ENCODE measurements at places on chromosomes 11 and 22.

DNA sequence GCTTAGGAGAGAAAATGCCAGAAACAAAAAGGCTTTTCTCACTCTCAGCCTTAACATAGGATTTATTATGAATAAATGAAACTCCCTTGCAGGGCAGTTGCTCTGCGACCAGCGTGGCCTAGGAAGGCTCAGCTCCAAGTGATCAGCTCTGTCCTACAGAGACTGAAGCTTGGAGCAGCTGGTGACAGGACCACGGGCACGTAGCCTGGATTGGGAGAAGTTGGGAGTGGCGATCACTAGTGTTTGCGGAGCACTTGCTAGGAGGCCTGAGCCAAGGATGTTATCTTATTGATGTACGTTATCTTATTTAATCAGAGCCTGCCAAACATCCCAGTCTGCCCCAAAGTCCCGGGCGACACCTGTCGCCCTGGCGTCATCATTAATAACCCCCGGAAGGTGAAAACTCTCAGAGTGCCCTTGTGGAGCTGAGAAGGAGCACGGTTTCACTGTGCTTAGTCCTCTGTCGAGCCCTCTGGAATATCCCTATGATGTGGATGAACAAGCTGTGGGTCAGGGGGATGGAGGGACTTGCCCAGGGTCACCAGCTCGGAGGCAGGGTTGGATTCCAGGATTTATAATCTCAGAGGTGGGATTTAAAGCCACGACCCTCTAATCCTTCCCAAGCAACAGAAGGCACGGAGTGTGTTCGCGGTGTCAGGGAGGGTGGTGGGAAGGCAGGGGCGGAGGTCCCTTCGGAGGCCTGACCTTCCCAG lies 40.8 kb upstream of the SMIM38 start:
- DNase-seq: no peak

GRCh38 chr11:74284466-74284865 lies 27.0 kb downstream of the P4HA3 start:
- peak; percentile 62 for DNase-seq

GRCh38 chr11:90355200-90355599 lies 132.4 kb upstream of the CHORDC1 start:
- DNase-seq: no peak

DNA sequence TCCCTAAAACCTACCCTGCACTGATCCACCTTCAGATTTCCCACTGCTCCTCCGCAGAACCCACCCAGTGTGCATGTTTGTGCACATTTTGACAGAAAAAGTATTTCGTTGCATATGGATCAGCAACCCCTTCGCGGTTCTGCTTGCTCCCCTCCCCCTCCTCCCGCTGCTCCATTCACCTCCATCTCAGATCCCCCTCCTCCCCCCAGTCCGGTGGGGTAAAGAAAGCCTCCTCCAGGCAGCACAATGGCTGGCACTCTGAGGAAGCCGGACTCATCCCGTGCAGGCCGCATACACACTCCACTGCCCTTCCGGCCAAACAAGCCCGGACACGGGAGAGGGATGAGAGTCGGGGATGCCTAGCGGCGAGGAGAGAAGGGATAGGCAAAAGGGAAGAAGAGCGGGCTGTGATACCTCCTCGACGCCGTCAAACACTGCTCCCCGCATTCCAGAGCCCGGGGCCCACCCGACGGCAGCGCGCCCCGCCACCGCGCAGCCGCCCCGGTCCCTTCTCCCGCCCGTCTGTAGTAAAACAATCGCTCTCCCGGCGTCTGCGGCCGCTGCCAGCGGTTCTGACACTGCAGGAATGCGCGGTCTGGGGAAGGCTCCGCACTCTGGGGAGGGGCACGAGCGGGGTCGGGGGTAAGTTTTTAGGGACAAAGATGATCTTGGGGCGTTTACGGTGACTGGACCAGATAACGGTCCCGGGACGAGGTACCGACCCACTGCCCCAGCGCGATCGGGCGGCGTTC lies 915 bp downstream of the FEZ1 start:
- DNase-seq: peak; percentile 38

DNA sequence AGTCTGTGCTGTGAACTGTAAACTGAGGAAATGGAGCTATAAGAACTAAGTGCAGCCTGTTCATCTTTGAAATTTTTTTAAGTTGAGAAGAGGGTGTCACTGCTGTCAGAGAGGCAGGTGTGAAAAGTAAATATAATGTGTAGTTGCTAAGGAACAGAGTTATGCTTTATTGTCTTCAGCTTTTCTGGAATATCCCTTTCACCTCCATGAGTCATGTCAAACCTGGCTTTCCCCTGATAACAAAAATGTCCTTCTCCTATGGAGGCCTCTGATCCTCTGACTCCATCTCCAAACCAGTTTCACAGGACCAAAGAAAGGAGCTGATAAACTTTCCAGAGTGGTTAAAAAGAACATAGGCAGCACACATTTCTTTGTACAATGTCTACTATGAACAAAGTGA lies 12.8 kb upstream of the MUC15 start:
- DNase-seq: no peak

- DNase-seq: peak; percentile 80
Measured at GRCh38 chr22:50250555-50251476, at the start of gene HDAC10. HDAC10 (minus strand) TSS chr22:50251265; CDS start chr22:50251032, 233 bp downstream.

GRCh38 chr11:44366741-44367140 lies 56.8 kb upstream of the ALX4 start:
- no peak for DNase-seq

DNA sequence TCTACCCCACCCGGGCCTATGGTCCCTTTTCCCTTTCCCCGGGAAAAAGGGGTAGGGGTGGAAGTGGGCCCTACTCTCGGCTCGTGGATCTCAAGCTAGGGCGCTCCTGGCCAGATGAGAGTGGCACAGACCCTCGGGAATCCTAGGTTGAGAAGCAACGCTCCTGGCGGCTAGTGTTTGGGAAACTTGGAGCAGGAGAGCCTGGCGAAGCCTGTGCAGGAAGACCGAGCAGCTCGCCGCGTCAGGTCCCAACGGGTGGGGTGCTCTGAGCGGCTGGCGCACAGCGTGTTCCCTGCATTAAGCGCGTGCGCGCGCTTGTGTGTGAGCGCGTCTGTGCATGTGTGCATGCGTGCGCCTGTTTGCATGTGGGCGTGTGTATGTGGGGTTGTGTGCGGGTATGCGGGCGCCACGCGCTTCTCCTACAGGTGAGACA lies 7.1 kb upstream of the FLI1 start:
- DNase-seq: peak; percentile 48

DNA sequence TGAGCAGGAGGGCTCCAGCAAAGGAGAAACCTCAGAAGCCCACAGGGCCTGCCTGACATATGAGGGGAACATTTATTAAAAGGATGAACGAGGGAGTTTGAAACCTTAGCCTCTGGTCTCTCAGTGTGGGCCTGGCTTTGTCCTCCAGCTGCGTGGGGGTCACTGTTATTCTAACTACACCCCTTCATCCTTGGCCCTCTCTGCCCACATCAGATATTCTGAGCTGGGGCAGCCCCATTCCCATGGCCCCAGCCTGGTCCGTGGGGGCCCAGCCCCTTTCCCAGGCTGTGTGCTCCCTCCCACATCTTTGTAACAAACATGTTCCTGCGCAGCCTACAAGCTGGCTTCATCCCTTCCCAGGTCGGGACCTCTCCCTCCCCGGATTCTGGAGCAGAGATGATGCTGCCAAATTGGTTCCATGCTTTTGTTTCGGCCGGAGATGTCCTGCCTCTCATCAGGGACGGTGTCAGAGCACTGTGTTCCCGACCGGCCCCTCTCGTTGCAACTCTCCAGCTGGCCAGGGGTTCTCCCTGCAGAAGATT lies 4.0 kb downstream of the FXYD6 start:
- DNase-seq: no peak

GRCh38 chr22:30514252-30514651 lies 8.8 kb upstream of the SEC14L4 start:
- DNase-seq: no peak

DNA sequence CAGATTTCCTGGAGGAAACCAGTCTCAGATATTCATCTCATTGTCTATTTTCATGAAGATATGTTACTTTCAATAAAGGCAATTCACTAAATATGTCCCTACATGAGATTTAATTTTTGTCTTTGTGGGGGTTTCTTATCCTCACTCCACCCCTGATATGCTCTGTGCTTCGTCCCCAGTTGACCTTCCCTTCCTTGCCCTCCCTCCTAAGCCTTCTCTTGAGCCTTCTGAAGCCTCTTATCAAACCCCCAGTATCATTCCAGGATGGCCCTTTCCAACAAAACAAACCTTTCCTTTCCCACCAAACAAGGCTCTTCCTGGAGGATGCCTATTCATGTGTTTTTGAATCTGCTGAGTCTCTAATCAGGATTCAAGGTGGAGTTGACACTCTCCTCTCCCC lies 44.8 kb downstream of the CSNK2A3 start:
- no peak for DNase-seq

DNA sequence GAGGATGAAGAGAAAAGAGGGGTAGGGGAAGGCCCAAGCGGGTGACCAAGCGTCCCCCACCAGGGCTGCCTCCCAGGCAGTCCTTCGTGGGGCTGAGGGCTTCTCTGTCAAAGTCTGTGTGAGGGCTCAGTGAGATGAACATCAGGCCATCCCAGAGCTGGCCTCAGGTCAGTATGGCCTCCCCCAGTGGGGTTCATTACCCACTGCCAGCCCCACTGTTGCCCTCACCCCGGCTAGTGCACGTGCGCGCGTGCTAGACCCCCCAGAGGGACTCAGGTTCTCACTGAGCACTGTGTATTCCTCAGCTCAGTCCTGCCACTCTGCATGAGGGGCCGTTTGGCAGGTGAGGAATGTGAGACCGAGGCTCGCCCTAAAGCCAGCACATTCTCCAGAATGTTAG lies 3.3 kb downstream of the KDELR3 start:
- DNase-seq: no peak

DNA sequence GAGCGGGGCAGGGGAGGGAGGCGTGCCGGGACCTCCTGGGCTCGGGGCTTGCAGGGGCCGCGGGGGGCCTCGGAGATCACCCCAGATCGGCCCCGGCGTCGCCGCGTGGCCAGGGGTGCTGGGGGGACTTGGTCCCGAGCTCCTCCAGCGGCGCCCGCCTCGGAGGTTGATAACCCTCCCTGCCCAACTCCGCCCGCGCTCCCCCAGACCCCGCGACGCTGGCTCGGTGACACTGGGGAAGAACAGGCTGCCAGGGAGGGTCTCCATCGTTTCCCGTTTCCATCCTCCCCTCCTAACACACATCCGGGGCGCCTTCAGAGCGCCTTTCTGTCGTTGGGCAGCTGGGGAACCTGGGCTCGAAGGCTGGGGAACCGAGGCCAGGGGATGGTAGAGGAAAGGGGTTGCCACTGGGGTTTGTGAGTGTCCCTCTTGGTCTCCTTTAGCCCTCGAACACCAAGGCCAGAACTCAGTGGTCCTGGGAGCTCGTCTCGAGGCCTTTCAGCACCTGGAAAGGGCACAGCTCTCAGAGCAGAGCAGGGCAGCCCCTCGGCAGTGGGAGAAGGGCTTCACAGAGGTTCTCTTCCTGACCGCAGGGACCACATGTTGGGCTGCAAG lies 431 bp downstream of the SLC37A2 start:
- DNase-seq: no peak

Measured in fibroblast of skin of abdomen (primary cell).